GM23338 (cell line): ENCODE measurements at places on chromosomes 2 and 18.
A peak's percentile ranks its signal among the peaks of the same experiment; 100 is the strongest.

DNA sequence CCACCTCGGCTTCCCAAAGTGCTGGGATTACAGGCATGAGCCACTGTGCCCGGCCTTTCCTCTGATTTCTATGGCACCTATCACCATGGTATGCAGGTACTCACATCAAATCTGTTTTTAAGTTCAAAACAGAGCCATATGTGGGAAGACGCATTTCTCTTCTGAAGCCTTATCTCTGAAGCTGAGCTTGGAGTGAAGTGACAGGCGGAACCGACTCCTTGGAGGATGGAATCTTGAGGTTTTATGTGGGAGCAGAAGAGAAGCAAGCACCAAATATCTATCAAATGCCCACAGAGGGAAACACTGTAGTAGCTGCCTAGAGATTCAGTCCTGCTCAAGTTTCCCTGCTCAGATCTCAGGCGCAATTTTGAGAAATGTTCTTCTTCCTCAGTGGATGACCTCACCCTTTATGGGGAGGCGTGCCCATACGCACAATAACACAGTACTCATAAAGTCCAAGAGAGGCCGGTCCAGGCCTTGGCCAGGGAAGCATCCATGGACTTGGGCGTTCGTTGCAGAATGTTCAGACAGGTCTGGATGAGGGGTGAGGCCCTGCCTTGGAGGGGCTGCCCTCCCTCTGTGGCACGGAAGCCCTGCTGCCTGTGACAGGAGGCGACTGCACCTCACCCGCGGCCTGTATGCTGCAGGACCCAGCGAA is 67.9 kb downstream of the HNRNPLL start:
- no peak for DNase-seq

- DNase-seq, result no peak
Observed at GRCh38 chr18:12515550-12515949, 107.8 kb downstream of the PRELID3A start.

- no peak for DNase-seq
Observed at GRCh38 chr18:57931038-57931437, 113.0 kb upstream of the NEDD4L start.

- no peak for DNase-seq
Observed at GRCh38 chr2:227207573-227207972, 43.1 kb downstream of the COL4A3 start.

- no peak for DNase-seq
Observed at GRCh38 chr18:31204166-31204565, 41.5 kb upstream of the DSC1 start.

GRCh38 chr2:196711625-196712024 is 72.1 kb downstream of the CCDC150 start:
- no peak for DNase-seq

- DNase-seq, result peak; percentile 79
Observed at GRCh38 chr2:116319935-116320334, 1494.6 kb upstream of the DDX18 start.

- no peak for DNase-seq
Observed at GRCh38 chr2:60536746-60537145, 16.7 kb downstream of the BCL11A start.

DNA sequence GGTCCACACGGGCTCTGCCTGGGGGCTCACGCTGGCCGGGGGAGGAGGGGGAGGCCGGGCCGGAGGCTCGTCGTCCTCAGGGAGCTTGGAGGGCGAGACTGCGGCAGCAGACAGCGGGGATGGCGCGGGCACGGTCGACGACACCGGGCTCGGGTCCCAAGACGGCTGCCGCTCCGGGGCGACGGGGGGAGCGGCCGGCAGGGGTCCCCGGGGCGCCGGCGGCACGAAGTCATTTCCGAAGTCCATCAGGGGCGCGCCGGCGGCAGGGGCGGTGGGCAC is 491 bp downstream of the RTN4 start:
- no peak for DNase-seq

GRCh38 chr2:174184915-174185314 is 63.4 kb downstream of the OLA1 start:
- DNase-seq, result no peak

- no peak for DNase-seq
Observed at GRCh38 chr2:133360190-133360589, 208.1 kb downstream of the NCKAP5 start.

GRCh38 chr18:11937874-11938478 is 29.9 kb upstream of the MPPE1 start:
- peak; percentile 83 for DNase-seq

DNA sequence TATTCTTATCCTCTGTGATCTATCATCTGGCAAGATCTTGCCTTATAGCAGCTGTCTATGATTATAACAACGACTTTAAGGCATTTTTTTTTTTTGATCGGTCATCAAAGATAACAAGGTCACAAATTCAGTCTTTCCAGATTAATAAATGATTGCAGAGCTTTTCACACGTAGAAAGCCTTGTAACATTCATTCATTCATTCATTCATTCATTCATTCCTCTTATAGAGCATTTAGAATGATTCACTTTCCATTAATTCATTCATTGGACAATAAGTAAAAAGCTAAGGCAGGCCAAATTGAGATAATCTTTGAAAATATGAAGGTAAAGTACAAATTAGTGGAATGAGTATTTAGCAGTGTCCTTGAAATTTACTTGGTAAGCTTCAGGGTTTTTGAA is 223.7 kb downstream of the NUP35 start:
- DNase-seq, result no peak

DNA sequence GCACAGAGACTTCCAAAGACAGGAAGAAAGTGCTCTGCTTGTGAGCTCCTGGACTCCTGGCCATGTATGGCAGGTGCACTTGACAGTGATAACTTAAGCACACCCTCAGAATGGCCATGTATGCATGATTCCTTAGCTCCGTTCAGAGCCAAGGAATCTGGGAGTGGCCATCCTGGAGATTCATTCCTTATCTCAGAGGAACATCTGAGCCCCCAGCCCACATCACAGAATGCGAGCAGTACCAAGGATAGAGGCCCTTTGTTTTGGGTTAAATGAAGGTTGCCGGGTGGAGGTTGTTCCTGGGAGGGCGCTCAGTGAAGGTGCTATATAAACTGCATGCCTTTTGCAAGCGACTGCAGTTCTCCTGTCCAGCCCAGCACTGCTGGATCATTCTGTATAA is 26.9 kb downstream of the DIPK1C start:
- DNase-seq, result no peak

DNA sequence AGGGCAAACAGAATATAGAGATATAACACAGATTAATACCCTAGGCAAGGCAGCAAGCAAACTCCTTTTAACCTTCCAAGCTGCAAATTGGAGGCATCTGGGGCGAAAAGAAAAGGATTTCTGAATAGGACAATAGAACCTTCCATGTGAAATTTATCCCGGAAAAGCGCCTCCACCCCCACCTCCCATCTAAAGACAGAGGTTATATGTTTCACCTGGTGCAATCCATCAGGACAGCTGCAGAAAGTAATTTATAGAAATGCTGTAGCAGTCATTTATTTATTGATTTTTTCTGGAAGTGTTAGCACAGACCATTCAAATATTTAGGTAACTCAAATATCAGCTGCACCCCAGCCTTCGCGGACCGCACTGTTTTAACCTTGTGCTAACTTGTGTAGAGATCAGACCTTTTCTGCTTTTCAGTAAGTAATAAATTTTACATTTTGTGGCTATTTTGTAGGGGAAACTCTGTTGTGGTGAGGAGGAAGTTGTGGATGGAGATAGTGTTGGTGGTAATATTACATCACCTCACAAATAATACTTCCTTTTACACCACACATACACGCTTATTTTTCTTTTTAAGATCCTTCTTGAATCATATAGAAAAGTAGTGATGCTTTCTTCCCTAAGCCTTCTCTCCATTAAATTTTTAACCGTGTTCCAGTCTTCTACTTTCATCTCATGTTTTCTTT is 919.3 kb upstream of the CDH2 start:
- DNase-seq, result peak; percentile 32

DNA sequence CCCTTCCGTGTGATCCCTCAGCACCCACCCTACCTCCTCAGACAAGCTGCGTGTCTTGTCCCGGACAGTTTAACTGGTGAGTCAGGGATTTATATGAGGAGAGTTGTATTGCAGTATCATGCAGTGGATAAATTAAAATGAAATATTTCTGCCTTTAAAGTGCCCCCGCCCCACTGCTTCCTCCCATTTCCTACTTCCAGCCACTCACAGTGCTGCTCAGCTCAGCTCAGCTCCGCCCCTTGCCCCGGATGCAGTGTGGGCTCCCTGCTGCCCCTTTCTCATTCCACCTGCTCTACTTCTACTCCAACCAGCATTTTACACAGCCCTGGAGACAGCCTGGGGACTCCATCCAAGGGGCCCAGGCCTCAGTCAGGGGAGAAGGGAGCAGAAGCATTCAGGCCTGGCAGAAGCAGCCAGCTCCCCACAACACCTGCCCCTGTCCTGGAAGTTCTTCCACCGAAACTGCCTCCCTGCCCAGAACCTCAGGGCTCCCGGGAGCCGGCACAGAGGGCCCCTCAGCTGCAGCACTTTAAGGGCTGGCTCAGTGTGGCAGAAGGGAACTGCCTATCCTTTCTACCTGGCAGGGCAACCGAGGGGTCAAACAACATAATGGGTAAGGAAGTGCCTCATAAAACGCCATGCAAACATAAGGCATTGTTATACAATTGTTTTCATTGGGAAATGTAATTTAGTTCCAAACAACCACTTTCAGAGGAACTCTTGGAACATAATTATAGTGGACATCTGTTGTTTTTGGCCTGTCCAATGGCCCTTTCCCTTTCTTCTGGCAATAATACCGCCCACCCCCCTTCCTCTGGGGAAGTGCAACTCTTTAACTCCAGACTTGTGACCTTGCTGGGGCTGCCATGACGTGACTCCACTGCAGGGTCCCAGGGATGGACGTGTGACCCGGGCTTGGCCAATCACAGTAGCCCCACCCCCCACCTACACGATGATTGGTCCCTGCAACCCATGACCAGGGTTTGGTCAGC is 102.3 kb downstream of the LIPG start:
- DNase-seq, result peak; percentile 54

DNA sequence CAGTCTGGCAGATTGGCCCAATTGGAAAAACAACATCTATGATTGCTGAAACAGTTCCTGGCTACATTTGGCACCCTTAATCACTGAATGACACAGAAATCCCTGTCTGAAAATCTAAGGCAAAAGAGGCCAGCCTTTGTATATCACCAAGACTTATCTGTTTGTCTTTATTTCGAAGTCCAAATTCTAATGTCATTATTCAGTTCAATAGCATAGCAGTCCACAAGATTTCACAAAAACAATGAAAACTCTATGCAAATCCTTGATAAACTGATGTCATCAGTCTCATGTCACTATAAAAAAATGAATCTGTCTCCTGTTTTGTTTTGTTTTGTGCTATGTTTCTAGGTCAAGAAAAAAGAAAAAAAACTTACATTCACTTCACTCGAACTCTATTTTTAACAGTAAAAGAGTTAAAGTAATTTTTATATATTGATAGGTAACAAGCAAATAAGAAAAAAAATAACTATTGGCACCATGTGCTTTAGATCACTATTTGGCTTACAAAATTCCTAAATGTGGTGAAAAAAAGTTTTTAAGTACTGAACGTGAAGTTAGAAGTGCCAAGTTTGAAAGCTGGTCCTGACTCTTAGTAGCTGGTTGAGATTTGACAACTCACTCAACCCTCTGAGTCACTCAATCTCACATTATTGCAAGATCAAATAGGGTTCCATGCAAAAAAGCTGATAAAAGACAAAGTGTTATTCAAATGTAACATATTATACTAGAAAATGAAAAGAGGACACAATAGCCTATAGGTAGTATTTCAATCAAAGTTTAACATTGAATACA is 359.3 kb downstream of the IRS1 start:
- no peak for DNase-seq
